ENCODE measurements at places on chromosomes 12 and 14.

DNA sequence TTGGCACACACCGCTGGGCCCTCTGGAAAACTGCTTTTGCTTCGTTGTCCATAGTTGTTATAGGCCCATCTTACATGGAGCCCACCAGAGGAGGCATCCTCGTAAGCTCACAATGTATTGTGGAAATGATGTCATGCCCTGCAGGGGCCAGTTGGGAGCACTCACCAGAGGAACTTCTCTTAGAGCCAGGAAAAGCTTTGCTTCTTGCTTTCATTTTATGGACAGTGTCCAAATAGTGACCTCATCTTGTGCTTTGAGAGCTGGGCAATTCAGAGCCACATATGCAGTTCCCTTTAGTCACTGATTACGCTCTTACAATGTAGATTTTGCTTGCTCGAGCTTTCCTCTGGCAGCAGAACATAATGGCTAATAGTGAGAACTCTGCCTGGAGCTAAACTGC is 275.6 kb downstream of the AACS start:
- no peak for DNase-seq

- no peak for DNase-seq
These were observed 292.4 kb upstream of the SEL1L start for GRCh38 chr14:81826081-81826480.

GRCh38 chr12:31246470-31246850 is 79.5 kb downstream of the SINHCAF start:
- DNase-seq: no peak

- DNase-seq: no peak
These were observed 193.9 kb upstream of the DDHD1 start for GRCh38 chr14:53346988-53347387.

DNA sequence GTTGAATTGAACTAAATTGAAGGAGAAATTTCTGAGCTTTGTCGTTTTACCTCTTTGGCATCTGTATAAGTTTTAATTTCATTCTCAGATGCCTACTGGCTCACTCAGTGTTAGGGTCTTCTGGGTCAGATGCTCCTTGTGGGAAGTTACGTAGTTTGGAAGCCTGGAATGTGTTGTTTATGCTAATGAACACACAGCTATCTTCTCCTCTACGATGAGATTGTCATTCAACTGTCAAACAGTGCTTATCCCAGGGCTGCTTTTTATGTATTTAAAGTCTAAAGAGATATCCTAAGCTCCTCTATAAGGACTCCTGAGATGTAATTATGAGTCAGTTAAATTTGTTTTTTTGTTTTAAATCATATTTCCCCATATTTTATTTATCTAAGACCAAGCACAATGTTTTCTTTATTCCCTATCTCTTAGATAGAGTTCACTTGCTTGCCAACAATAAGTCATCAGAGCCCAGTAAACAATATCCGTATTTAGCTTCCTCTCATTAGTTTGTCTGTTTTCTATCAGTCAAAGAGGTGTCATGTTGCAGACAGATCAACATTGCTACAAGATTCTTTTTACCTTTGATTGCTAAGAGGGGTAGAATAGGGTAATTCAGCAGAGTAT is 368.0 kb upstream of the PDE3A start:
- DNase-seq: no peak

DNA sequence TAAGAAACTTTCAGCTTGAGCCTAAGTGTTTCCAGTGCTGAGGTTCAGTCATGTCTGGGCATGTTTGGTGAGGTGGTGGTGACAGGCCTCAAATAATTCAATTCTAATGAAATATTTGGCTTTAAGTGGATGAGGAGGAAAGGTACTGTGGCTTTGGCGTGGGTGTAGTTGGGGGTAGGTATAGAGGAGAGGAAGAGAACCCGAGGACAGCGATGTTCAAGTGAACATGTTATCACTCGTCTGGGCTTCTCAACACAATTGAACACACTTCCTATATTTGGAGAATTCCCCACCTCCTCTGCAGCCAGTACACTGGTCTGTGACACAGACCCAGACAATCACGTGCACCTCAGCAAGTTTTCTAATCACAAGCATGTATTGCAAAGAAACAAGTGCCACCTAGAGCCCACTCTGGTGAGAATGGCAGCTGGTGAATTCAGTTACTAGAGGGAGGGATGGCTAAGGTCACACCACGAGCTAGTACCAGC is 53.0 kb downstream of the IFNG-AS1 start:
- no peak for DNase-seq

- peak; percentile 68 for DNase-seq
These were observed 648 bp downstream of the CHD4 start for GRCh38 chr12:6606331-6607131.

GRCh38 chr12:38151991-38152700 is 164.4 kb upstream of the ALG10B start:
- no peak for DNase-seq

DNA sequence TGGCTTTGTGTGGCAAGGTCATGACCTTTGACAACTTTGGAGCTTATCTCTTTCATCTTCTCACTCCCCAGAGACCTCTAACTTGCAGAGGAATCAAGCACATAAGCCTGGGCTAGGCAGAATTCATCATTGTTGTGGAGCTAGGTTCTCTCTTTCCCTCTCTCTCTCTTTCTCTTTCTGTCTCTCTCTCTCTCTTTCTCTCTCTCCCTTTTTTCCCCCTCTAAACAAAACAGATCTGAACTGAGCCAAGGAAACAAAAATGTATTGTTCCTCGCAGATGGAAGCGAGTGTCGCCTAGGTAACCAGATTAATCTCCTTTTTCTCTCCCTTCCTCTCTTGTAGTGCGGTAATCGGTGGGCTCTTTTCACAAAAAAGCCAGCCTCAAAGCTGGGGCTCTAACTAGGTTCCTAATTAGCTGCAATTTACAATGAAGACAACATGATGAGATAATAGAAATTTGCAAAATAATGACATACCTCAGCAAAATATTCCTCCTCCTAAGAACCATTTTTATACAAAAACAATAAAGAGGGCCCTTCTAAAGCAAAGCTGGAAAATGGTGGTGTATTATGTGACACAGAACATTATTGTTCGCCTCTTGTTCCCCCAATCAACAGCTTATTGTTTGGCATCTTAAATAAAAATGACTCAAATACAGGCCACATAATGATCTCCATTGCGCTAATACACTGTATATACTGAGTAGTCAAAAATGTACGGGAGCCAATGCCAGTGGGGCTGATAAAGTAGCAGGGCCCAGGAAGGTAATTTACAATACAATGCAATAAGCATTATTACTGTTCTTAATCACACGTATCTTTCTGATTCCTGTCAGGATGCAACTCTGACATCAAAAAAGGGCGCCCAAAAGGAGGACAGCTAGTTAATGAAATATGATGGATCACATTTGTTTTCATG is 65.7 kb upstream of the SOX5 start:
- DNase-seq: no peak

DNA sequence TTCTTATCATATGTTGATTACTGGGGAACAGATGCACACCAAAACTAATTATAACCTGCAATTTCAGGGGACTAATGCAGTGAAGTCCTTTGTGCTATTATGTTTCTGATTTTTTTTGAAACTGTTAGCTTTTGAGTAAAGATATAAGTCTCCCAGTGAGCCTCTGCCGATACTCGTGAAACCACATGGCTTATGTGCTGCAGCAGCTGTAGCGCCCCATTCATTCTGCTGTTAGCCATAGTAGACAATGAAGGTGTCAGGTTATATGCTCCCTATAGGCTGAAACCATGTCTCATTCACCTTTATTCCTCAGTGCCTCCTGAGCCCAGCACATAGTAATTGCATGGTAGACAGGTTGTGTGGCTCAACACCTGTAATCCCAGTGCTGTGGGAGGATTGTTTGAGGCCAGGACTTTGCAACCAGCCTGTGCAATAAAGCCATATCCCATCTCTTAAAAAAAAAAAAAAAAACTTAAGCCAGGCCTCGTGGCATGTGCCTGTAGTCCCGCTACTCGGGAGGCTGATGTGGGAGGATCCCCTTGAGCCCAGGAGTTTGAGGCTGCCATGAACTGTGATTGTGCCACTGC is 25.0 kb downstream of the GOLGA5 start:
- DNase-seq: no peak

DNA sequence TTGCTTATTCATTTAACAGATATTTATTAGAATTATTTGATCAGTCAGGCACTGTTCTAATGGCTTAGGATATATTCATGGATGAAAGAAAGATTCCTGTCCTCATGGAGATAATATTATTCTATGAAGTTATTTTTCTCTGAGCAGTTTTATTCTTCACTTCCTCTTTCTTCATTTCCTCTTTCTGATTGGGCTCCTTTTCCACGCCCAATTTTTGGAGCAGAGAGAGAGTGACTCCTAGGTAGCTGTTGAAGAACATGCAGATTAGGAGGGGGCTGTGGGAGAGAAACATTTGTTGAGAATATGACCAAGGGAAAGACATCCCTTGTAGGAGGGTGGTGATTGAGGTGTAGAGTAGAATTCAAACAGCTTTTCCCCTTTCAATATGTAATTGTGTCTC is 6.0 kb upstream of the YARS2 start:
- no peak for DNase-seq

GRCh38 chr12:863285-863684 is 86.2 kb downstream of the RAD52 start:
- DNase-seq: no peak

- no peak for DNase-seq
These were observed 188.2 kb upstream of the DIO3 start for GRCh38 chr14:101372894-101373620.

DNA sequence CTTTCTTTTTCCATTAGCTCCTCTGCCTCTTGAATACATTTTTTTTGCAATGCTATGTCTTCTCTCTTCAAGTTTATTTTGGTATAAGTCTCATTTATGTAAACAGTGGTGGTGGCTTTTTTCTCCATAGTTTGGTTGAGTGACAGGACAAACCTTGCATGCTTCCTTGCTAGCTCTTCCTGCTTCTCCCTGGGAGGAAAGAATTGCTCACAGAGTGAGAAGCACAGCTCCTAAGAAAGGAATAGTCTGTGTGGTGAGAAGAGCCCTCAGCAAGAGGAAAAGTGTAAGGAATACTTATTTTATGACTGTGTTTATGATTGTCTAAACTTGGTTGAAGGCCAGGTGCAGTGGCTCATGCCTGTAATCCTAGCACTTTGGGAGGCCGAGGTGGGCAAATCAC is 11.5 kb downstream of the CCDC175 start:
- no peak for DNase-seq

GRCh38 chr14:95413289-95414215 is 93.8 kb upstream of the CLMN start:
- DNase-seq: no peak

DNA sequence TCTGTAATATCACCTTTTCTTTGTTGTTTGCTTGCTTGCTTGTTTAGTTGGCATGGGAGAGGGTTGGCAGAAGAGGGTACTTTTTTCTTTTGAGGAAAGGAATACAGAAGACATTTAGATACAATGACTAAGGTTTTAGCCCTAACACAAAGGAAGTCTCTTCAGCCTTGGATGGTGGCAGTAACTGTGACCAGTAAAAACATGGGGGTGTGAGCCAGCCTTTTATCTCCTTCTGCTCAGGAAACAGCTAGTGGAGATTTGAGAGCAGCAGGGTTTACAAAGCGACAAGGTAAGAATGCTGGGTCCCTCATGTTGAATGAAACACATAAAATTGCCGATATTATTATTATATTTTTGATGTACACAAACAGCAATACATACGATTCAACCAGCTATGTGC is 40.4 kb downstream of the SLC8A3 start:
- DNase-seq: no peak

GRCh38 chr12:119372540-119372939 is 38.0 kb downstream of the CCDC60 start:
- no peak for DNase-seq

DNA sequence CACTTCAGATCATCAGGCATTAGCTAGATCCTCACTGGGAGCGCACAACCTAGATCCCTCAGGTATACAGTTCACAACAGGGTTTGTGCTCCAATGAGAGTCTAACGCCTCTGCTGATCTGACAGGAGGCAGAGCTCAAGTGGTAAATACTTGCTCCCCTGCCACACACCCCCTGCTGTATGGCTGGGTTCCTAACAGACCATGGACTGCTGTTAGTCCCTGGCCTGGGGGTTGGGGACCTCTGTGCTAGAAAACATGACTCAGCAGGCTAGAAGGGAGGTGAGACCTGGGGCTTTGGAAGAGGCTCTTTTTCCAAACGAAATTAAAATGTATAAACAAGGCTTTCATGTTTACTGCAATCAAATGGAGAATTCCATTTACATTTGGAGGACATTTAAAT is 691.1 kb downstream of the FLRT2 start:
- no peak for DNase-seq

DNA sequence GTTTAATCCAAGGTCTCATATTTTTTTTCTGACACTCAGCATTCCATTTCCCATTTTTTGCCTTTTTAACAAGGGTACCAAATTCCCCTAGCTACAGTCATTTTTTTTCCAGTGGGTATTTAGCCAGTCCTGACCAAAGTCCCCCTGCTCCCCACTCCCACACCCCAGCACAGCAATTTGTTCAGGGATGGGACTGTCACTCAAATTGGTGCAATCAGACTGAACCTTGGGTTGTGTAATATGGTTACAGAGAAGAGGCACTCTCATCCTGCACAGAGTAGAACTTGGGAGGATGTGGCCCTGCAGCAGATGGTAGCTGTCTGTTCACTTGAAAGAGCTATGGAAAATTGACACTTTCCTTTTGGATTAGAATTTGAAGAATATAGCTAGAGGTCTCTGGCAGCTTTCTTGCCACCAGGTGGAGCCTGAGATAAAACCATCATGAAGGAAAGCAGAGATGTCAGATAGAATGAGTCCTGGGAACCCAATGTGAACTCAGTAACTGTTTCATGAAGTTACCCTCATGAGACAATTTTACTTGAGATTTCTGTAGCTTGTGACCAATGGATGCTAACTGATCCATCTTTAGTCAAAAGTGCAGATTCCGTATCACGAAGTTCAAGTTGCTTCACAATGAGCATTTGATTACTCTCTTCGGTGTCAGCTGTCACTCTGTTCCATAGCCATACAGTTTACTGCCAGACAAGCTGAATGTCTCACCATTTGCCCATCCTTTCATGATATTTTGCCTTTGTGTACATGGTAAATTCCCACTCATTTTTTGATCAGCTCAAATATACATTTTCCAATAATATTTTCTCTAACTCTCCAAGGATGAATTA is 394.0 kb upstream of the SYT1 start:
- DNase-seq: no peak

DNA sequence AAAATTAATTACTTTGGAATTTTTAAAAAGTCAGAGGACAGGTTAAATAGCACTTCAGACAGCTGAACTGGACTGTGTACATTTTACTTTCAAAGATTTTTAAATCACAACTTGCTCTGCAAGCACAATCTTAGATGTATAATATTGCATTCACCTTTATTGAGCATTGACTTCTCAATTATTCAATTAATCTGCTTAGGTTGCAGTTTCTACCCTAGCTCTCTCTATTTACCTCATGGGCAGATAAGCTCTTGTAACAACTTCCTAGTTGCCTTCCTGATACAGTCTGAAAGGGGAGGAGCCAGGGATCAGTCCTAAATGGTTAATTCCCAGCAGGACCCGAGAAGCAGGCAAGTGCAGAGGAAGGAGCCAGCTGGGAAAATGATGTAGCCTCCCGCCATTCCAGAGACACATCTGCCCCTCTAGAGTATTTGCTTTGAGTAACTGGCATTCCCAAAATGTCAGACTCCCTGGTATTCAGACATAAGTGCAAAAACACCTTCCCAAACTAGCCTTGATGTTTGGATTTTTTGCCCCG is 302.8 kb downstream of the GALC start:
- no peak for DNase-seq

- no peak for DNase-seq
These were observed 24.3 kb upstream of the EMP1 start for GRCh38 chr12:13171921-13172859.

Measured in activated naive CD8-positive, alpha-beta T cell treated with anti-CD3 and anti-CD28 coated beads, Interleukin-2, amount 10 ng/mL, durations not matched to agents 7 days and 5 days (primary cell).